ENCODE measurements at places on chromosomes 12 and 14.

DNA sequence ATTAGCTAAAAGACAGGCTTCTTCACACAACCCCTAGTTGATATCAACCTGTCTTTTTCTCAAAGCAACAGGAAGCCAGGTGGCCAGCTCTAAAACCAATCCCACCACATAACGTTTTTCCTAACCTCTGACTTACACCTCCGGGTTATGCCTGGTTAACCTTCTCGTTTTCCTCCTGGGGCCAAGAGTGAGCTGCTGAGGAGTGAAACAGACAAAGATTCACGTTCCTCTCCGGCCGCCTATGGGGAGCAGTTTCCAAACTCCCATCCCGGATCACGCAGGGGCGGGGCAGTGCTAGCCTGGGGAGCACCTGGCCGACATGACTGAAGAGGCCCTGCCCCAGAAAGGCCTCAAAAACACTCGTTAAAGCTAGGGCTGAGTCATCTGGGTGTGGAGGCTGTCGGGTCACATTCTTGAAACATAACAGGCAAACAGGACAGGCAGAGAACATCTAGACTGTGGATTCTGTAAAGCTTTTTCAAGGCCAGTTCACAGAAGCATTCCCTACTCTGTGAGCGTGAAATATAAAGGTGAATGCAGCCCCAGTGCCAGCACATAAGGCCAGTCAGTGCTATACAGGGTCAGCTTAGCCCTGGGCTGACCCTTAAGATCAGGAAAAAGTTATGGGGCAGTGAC is 25.9 kb upstream of the LGALS3 start:
- DNase-seq, result peak; percentile 88

DNA sequence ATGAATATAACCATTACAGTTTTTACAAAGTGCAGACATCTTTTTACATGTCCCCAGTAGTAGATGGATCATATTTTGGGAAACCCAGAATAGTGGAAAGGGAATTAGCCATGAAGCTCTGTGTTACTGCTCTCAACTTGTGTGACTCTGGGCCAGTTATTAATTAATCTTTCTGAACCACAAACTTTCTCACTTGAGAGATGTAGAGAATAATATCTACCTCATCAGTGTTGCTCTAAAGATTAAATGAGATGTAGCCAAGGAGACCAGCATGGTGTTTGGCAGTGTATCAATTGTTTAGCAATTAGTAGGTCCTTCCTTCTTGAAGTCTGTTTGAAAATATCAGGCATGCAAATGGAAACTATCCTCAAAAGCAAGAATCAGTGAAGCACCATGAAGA is 169.2 kb downstream of the TMTC2 start:
- no peak for DNase-seq

DNA sequence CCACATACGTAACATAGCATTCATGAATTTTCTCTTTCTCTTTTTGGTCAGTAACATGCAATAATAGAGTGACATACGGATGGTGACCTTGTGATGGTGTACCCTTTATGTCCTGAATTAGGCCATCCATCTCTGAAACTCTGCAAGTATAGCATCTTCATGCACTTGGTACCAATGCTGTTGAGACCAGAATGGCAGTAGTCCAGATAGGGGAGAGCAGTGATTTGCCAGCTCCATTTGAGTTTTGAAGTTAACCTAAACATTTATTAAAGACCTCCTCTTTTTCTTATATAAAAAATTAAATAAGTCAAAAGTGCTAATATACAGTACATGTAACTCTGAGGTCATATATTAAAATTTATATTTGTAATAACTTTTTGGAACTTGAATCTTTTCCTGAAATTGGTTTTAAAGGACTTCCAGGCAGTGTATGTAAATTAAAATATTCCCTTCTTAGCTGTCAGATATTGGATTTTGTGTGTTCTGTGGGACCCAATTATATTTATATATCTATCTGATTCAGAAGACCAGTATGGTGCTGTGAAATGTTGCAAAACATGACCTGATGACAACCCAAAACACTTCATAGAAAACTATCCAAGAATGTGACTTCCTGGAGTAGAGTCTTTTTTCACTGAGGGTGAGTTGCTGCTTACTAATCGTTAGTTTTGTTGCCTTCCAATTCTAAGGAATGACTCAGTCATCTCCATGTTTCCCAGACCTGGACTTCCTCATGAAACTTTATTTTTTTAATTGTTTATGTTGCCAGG is 3.5 kb downstream of the ELK3 start:
- no peak for DNase-seq

DNA sequence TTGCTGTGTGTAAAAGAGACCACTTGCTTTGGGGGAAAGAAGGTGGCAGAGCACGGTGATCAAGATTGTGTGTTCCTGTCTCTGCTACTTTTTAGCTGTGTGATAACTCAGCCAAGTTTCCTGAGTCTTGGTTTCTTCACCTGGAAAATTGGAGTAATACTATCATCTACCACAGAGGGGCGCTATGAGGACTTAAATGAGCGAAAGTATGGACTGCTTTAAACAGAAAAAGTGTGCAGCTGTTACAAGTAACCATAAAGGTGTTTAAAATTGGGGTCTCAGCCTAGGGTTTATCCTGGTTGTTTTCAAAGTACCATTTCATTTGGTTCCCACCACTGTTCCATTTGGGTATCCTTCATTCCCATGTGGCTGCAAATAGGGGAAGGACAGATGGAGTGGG is 65.9 kb upstream of the WSCD2 start:
- DNase-seq, result no peak
